ENCODE measurements at places on chromosomes 1 and 21. TPM values are rescaled to one million over a fixed set of nuclear protein-coding genes. Genes with fewer than 3 reads are reported as not detected.

GRCh38 chr1:111814642-111815041, 58.9 kb downstream of the DDX20 start:
- no peak for DNase-seq

GRCh38 chr1:46577671-46578070, 26.2 kb upstream of the KNCN start:
- DNase-seq, result no peak

DNA sequence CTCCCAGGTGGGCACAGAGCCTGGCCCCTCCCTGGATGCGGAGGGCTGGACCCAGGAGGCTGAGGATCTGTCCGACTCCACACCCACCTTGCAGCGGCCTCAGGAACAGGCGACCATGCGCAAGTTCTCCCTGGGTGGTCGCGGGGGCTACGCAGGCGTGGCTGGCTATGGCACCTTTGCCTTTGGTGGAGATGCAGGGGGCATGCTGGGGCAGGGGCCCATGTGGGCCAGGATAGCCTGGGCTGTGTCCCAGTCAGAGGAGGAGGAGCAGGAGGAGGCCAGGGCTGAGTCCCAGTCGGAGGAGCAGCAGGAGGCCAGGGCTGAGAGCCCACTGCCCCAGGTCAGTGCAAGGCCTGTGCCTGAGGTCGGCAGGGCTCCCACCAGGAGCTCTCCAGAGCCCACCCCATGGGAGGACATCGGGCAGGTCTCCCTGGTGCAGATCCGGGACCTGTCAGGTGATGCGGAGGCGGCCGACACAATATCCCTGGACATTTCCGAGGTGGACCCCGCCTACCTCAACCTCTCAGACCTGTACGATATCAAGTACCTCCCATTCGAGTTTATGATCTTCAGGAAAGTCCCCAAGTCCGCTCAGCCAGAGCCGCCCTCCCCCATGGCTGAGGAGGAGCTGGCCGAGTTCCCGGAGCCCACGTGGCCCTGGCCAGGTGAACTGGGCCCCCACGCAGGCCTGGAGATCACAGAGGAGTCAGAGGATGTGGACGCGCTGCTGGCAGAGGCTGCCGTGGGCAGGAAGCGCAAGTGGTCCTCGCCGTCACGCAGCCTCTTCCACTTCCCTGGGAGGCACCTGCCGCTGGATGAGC, 34.2 kb downstream of the TRIM11 start:
- no peak for DNase-seq

The HAPLN2 gene
- 0.46 TPM for total RNA-seq

GRCh38 chr1:39113109-39113743, 87.1 kb downstream of the NDUFS5 start:
- no peak for DNase-seq

GRCh38 chr21:21085206-21085605, 87.0 kb downstream of the NCAM2 start:
- no peak for DNase-seq

GRCh38 chr1:223123011-223123610, 19.9 kb downstream of the TLR5 start:
- no peak for DNase-seq

The ELAVL4 gene
- not detected for total RNA-seq

DNA sequence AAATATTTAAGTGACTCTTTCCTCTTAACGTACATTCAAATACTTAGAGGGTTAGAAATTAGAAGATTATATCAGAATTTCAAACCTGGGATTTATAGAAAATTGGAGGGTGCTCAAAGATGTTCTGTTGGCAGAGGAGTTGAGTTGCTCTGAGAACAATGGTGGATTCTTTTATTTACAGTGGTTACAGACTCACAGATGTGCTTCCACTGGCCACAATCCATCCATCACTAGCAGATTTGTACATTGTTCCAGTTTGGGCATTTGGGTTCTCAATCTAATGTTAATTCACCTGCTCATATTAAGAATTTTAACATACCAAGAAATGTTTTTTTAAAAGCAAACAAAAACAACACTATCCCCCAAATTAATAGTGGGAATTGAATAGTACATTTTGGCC, 23.5 kb downstream of the DNAJC6 start:
- DNase-seq, result no peak

DNA sequence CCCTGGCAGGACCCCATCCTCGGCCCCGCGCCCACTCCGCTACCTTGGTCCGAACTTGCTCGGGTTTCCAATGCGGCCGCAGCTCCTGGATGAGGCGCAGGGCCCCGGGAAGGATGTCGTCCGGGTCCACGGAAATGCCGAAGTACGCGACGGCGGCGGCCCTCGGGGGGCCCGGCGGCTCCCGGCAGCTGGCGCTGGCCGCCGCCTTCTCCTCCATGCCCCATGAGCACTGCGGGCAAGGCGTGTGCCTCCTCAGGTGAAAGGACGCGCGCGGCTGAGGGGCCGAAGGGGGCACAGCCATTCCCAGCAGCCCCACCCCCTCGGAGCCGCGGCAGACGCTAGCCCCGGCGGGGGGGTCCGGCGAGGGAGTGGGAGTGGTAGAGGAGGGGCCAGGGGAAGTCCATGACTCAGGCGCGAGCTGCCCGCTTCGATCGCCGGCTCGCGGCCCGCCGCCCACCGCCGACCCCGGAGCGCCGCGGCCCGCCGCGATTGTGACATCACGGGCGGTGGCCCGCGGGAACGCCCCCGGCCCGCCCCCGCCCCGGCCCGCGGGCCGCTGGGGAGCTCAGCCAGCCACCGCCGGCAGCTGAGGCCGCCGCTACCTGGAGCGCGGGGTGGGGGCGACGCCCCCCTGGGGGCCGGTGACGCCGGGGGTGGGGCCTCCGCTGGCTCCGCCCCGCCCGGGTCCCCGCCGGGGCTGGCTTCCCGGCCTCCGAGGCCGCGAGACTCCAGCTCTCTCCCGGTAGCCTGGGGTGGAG, at the start of gene ETNK2:
Gene ETNK2, minus strand, starts transcription at position 493 of the 758 bp plus-strand sequence. Its CDS starts 192 bp downstream, at position 301.
- DNase-seq, result peak; percentile 75

The IVL gene
- total RNA-seq, result not detected

DNA sequence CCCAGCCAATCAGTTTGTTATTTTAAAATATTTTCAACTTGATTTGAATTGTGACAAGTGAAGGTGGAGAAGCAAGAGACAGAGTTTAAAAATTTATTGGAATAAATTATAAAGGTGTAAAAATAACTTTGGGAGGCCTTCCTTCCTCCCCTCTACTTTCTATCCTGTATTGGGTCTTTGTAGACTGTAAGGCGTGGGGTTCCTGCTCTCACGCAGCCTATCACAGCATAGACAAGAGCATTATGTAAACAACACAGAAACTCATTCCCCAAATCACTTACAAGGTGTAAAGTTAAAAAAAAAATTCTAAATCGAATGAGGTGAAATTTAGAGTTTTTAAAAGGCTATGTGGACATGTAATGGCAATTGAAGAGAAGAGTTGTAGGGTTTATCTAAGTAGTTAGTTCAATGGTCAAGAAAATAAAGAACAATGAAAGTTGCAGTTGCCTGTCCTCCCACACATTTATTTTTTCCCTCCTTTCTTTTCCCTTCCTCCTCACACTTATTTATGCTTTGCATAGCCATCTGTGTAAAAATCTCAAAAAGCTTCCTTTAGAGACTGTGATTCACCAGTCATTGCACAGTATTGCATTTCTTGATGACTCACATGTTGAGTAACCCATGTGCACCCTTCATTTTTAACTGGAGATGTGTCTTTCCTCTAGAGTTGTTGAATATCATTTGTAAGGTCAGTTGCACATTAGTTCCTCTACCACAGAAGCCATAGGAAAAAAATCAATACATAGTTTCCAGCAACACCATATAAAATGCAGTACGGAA, 242.2 kb downstream of the PTPRC start:
- DNase-seq, result no peak

GRCh38 chr1:19613171-19613703, 30.9 kb upstream of the NBL1 start:
- no peak for DNase-seq

DNA sequence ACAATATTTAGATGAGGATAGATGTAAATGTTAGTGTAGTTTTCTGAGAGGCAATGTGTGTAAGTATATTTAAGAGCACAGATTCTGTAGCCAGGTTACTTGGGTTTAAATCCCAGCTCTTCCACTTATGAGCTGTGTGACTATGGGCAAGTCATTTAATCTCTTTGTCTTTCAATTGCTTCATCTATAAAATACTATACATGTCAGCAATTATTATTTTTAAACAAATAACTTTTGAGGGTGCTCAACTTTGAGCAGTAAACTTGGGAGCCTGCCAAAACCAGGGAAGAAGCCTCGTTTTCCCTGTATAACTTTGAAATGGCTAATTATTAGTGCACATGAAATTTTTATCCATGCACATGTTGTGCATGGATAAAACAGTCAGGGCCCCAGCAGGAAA, 222.8 kb downstream of the FOXD2 start:
- DNase-seq, result no peak

- no peak for DNase-seq
Measured at GRCh38 chr1:179287946-179288345, 5.7 kb upstream of the SOAT1 start.

The PLXNA2 gene
- total RNA-seq, result 0.57 TPM

GRCh38 chr1:156438278-156438987, 62.1 kb downstream of the MEF2D start:
- DNase-seq, result no peak

The AADACL3 gene
- 0.35 TPM for total RNA-seq

DNA sequence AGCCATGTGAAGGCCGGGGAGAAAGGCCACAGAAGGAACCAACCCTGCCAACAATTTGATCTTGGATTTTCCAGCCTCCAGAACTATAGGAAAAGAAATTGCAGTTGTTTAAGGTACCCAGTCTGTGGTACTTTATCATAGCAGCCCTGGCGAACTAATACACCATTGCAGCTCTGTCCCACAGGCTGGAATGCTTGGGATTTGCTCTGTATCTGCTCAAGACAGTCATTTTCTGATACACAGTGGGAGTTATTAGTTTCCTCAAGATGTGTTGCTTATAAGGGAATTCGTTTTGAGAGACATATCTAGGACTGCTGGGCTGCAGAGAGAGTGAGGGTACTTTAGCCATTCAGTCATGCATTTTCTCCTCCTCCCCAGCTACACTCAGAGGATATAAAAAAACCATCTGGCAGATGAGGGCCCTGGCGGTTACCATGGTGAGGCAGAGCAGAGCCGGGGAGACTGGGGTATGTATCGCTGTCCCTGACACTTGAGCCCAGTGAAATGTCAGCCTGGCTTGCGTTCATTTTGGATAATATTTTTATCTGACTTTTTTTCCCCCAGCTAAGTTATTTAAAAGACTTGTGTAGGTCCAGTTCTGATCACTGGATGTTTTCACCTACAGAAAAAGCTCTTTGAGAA, 104.6 kb downstream of the DIRAS3 start:
- no peak for DNase-seq

- DNase-seq, result no peak
Measured at GRCh38 chr1:234585330-234586055, 24.5 kb downstream of the IRF2BP2 start.

DNA sequence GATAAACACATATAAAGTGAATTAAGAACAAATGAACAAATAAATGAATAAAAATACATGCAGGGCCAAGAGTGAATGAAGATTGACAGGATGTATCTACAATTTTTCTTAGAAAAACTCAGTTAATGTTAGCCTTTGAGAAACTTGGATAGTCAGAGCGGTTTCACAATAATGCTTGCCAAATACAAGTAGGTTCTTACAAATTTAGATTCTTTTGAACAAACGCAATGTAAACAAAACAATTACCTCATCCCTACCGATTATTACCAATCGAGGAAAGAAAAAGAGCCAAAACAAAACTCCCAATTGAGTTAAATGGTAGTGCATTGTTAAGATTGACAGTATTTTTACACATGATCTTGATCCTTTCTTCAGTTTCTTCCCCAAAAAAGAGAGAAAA, 176.9 kb upstream of the DEPDC1 start:
- no peak for DNase-seq

- DNase-seq, result no peak
Measured at GRCh38 chr1:170114906-170115305, 30.9 kb upstream of the NTMT2 start.

DNA sequence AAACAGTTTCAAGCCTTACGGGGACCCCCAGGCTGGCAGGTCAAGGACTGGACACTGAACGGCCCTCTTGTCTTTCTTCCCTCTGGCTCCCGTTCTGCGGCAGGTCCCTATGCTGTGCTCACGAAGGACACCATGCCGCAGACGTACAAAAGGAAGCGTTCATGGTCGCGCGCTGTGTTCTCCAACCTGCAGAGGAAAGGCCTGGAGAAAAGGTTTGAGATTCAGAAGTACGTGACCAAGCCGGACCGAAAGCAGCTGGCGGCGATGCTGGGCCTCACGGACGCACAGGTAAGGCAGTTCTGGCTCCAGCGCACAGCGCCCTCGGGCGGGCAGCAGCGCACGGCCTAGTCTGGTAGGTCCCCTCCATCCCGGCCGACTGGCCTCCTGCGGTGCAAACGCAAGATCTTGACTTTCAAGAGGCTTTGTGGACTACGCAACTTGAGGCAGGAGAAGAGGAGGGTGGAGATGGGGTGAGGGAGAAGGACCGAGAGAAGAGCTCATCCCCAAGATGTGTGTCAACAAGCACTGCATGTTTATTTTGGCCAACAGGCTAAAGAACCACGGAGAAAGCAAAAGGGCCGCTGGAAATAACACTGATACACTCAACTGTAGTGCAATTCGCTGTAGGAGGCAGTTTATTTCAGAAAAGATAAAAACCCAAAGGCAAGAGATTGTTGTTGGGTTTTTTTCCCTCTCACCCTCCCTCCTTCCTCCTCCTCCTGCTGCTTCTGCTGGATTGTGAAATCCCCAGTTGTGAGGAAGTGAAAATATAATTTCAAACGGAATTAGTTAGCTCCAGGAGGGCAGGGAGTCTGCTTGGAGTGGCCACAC, 3.0 kb downstream of the HLX start:
- peak; percentile 93 for DNase-seq

- DNase-seq, result no peak
Measured at GRCh38 chr21:33238565-33239255, 9.0 kb downstream of the IFNAR2 start.

The ERVH48-1 gene
- total RNA-seq, result 238 TPM

GRCh38 chr21:45747802-45748445, 104.4 kb downstream of the PCBP3 start:
- DNase-seq, result no peak

DNA sequence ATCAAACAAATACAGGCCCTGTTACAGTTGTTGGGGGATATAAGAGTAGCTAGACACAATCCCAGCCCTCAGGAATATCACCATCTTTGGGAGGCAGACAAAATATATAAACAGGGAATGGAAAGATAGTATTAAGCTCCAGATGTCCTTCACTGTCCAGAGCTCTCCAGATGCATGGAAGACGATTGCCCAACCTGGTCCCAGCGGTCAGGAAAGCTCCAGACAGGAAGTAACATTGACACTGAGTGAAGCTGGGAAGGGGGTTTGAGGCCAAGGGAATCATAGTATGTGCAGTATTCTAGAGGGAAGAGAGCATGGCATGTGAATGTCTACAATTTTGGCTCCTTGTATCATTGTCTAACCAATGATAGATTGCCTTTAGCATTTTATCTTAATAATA, 173.9 kb upstream of the HOOK1 start:
- DNase-seq, result no peak
